ENCODE measurements at places on chromosomes 1 and 21.

DNA sequence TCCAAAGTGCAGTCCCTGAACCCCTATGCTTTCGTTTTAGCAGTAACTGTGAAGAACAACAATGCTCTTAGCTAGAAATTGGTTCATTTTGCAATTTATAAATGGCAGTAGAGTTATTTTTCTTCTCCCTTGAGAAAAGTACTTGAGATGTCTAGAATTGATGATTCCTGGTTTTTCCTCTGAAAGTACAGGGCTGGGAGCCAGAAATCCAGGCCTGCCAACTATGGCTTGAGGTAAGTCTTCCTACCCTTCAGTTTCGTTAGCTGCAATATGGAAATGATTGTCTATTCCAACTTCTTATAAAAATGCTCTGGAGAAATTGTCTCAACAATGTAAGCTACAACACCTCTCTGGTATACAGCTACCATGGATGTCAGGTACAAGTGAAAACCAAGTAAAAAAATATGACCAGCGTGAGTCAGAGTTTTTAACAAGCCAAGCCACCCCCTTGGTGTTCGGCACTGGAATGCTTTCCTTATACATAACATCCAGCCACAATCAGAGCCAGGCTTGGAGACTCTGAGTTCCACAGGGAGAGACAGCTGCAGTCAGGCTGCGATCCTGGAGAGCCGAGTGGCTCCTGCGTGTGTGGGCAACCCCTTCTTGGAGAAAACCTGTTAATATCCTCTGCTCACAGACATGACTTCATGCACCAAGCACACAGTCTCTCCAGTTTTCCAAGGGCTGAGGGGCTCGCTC is 22.0 kb downstream of the TSPAN2 start:
- no peak for DNase-seq

GRCh38 chr1:174968750-174969244 is 30.9 kb upstream of the CACYBP start:
- no peak for DNase-seq

DNA sequence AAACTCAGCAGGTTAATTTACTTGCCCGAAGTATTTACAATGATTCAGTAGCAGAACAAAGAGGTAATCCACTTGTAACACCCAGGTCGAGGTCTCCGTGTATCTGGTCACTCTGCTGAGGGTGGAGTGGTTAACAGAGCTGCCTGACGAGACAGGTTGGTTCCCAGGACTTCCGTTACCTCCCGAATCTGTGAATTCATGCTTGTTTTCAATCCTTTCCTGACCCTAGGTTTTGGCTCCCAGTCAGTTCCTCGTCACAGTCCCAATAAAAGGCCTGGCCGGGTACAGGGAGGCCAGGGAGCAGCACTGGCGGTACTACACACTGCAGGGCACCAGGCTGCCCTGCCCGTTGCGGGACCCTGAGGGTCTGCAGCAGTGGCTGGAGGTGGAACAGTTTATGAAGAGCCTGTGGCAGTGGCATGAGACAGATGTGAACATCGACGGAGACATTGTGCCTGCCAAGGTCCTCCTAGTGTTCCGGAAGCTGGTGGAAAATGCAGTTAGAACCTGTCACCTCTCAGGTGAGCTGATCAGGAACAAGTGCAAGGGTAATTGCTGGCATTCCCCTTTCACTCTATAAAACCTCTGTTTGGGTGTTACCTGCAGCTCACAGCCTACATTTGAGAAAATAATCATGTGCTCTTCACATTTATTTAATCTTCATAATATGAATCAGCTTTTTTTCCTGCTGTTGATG is 12.8 kb downstream of the MAB21L3 start:
- DNase-seq: no peak

- no peak for DNase-seq
Observed at GRCh38 chr1:192730198-192730597, 78.6 kb upstream of the RGS2 start.

DNA sequence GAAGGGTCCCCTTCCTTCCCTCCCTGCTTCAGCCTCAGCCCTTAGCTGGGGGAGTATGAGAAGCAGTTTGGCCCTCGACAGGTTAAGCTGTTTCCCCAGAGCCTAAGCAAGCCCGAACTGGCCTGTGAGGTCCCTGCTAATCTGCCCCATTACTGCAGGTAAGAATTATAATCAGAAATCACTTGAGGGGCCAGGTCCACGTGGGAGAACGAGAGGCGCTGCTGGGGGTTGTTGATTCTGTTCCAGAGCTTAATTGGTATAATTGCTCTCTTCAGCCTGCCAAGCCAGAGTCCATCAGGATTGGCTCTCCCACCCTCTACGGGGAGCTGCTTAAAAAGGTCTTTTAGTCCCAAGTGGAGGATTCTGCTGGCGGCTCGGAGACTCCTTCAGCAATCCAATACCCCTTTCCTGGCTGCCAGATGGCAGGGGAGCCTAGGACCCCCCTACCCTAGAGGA is 70.8 kb downstream of the UBE2T start:
- DNase-seq: peak; percentile 77

- DNase-seq: no peak
Observed at GRCh38 chr1:70477090-70477489, 66.0 kb downstream of the CTH start.

GRCh38 chr1:90318431-90318830 is 323.5 kb downstream of the ZNF326 start:
- DNase-seq: no peak

DNA sequence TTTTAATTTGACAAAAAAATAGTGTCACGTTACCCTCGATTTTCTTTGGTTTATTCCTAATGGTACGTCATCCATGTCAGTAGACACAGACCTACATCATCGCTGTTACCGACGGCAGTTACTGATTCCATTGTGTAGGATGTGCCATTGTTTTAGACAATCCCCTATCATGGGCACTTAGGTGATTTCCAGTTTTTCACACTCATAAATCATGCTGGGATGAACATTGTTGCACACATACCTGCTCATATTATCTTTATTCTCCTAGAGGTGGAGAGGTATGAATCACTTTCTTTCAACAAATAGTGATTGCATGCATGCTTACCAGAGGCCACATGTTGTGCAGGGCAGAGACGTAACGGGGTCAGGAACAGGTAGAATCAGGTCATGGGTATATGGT is 79.7 kb upstream of the EFHD2 start:
- no peak for DNase-seq

GRCh38 chr1:89023026-89023425 is 360 bp upstream of the GBP3 start:
- DNase-seq: no peak

DNA sequence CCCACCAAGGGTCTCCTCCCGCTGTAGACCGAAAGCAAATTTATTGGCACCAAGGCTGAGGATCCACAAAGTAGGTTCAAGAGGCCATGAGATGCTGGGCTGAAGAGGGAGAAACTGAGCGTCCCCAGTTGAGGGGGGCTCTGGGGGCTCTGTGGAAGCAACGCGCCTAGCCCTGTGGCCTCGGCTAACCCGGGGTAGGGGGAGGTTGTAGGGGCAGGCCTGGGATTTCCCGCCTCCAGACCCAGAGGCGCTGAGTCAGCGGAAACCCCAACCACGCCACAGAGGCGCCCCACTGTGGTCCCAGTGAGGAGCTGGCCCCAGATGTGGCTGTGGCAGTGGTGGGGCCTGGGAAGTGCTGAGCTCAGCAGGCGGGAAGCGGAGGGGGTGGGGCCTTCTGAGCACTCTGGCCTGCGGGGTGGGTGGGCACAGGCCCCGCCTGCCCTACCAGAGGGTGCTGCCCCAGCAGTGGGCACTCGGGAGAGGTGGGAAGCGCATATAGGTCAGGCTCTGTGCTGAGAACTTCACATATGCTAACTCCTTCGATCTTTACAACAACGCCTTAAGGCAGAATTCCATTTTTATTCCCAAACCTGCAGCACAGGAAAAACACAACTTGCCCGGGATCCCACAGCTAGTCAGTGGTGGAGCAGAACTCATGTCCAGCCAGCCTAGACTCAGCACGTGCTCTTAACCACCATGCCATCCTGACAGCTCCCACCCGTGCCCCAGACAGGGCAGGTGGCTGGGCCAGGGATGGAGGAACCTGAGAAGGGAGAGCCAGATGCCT is 1.5 kb upstream of the COL16A1 start:
- no peak for DNase-seq

DNA sequence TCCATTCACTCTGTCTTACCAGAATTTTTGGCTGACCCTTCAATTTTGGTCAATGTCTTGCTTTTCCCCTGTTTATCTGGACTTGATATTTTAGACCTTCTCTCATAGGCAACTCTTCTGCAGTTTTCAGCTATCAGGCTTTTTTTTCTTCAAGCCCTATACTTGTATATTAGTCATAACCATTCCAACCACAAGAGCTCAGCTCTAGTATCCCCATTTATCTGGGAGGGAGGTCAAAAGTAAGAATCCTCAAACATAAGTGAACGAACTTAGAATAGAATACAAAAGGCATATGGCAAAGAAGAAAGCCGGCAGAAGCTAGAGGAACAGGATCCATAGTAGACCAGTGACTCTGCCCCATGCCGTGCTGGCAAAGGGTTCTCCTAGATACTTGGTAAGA is 45.9 kb upstream of the TNFSF4 start:
- DNase-seq: no peak

- DNase-seq: no peak
Observed at GRCh38 chr21:28771790-28772501, 220.7 kb downstream of the LTN1 start.

- DNase-seq: peak; percentile 83
Observed at GRCh38 chr1:234478481-234479309, at the start of gene TARBP1. TARBP1 (minus strand) TSS chr1:234479179; CDS start chr1:234479103, 76 bp downstream.

- no peak for DNase-seq
Observed at GRCh38 chr21:34522284-34522683, 10.3 kb upstream of the KCNE1 start.

- no peak for DNase-seq
Observed at GRCh38 chr21:43902441-43902840, 37.4 kb downstream of the AGPAT3 start.

All from NCI-H146 (cell line).